Stimulated activated CD4-positive, alpha-beta T cell treated with anti-CD3 and anti-CD28 coated beads, Interleukin-2, amount 100 ng/mL, for 24 hours (primary cell): ENCODE measurements at places on chromosomes 2 and 18.

DNA sequence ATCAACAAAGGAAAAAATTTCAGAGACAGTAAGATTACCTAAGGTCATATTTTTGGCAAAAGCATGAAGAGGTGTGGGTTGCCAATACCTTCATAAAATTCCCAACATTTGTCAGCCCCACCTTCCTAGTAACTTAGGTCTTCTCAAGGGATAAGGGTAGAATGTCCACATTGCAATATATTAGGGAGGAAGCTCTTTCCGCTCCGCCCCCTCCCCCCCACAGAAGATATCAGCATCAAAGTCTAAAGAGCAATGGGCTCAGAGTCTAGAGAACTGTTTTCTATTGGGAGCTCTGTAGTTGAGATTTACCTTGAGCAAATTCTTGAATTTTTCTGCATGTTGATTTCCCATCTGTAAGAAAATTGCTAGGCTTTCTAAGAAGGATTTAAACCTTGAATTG is 200.3 kb downstream of the CD226 start:
- DNase-seq = no peak

- no peak for DNase-seq
These were observed 213.3 kb downstream of the NAPG start for GRCh38 chr18:10739152-10739551.

- no peak for DNase-seq
These were observed 97.6 kb downstream of the NFATC1 start for GRCh38 chr18:79493211-79493800.

GRCh38 chr2:233572468-233572867 is 5.9 kb upstream of the USP40 start:
- DNase-seq = no peak

DNA sequence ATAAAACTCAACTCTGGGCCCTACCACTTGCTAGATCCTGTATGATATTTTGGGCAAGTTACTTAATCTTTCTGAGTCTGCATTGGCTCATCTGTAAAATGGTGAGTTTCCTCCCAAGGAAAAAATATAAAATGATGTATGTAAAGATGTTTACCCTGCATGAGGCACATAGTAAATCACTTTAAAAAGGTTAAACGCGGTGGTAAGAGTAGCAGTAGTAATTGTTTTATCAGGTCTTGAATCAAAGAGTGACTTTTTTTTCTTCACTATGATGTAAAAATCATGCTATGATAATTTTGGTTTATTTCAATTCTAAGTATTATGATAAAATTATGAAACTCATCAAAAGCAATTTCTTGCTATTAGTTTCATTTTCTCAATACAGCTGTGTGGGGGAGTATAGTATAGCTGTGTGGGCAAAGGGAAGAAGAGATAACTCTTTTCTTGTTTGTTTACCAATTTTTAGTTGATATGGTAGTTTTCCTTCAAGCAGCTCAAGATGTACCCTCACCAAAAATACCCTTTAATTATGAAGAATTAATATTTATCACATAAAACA is 10.7 kb downstream of the ARHGAP15 start:
- DNase-seq = no peak

- DNase-seq = no peak
These were observed 22.6 kb downstream of the PRKRA start for GRCh38 chr2:178428396-178428806.

- no peak for DNase-seq
These were observed 256.0 kb downstream of the DCDC2C start for GRCh38 chr2:3959372-3959771.

DNA sequence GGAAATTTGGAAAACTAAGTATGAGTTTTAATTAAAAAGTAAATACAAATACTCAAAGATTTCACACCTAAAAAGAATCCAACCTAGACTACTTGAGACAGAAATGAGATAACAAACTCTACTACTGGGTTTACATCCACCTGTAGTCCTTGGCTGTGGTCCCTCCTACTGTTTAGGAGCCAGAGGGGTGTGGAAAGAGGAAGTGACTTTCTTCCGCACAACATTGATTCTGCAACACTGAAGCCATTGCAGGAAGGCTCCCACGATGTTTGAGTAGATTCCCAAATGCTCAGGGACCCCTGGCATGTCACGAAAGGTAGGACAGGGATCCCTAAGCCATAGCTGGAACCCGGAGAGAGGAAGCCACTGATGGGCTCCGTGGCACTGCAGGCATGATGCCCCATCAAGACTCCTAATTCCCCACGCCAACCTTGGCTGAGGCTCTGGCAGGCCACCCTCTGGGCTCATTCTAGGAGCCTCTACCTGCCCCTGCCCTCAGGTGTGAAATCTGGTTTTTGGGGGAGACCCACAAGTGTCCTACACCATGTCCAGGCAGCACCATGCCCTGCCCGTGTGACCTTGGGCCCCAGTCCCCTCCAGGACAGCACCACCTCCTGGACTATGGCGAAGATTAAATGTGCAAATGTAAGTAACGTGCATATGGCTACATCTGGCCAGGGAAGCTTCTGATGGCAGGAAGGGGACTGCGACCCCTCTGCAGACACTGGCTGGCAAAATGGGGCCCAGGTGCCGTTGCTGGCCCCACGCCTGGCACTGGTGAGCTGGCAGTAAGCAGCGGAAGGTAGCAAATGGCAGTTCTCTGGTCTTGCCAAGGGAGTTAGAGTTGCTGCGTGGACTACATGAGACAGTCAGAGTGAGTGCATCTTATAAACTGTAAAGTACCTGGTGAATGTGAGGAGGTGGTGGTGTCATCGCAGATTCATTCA is 38.2 kb upstream of the MAL start:
- DNase-seq = no peak

GRCh38 chr2:189285349-189285748 is 105.8 kb upstream of the COL5A2 start:
- DNase-seq = no peak

DNA sequence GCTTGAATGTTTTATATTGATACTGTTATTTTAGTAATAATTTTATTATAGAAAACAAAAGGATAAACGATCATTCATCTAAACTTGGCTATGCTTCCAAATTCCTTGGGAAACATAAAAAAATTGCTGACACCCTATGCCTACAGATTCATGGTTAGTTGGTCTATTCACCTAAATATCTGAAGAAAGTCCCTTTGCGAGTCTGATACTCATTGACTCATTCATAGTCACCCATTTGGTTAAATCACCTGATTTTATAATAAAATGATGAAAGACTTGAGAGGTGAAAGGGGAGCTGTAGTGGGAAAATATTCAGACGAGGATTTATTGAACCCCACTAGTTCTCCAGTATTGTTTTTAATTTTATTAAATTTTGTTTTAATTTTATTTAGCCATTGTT is 112.0 kb downstream of the PTPN4 start:
- no peak for DNase-seq

DNA sequence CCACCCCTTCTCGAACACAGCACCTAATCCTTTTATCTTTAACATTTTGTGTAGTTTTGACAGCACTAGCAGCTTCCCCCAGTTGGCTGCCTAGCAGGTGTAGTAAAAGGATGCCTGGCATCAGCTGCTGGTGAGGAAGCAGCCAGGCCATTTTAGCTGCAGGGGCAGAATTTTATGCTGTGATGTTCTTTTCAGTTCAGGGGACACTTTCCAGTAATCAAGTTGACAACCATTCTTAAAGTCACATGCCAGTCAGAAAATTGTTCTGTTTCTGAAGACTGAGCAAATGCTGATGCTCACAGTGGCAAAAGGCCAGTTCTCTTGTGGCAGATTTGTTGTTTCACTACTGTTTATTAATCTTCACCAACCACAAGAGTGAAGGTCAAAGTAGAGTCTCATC is 570.8 kb downstream of the CCDC85A start:
- DNase-seq = no peak

DNA sequence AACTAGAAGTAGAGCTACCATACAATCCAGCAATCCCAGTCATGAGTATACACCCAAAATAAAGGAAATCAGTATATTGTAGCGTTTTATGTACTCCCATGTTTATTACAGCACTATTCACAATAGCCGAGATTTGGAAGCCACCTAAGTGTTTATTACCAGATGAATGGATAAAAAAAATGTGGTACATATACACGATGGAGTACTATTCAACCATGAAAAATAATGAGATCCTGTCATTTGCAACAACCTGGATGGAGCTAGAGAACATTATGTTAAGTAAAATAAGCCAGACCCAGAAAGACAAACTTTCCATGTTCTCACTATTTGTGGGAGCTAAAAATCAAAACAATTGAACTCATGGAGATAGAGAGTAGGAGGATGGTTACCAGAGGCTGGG is 131.9 kb downstream of the TMEM131 start:
- no peak for DNase-seq

- DNase-seq = no peak
These were observed 425.5 kb upstream of the PKDCC start for GRCh38 chr2:41622301-41622700.

DNA sequence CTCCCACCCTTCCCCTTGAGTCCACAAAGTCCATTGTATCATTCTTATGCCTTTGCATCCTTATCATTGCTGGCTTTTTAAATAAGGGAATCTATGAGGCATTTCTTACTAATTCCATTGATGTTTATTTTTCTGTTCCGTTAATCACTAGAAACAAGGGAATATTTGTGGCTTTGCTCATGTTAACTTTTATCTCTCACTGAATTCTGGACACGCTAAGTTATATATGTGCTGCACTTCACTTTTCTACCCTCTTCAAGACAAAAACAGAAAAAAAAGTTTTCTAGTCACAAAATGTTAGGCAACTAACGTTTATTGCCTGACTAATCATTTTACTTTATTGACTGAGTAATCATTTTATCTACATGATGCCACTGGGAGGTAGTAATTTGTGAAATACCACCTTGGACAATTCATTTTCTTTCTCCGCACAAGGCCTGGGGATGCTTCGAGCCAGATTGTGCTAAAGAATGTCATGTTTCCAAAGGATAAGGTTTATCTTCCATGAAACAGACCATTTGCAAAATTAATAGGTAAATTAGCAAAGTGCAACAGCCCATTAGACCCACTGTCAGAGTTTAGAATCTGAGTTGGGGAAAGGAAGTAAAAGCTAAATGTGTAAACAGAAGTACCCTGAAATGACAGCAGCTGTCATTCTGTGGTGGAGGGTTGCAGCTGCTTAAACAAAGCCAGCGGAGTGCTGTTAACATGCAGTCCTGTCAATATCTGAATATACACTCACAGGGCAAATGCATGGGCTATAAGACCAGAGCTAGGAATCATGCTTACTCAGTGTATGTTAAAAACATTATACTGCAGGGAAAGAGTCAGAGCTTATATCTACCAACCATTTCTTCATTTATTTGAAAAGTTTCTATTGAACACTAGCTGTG is 658.7 kb downstream of the CNTNAP5 start:
- no peak for DNase-seq
